NCI-H524 (cell line): ENCODE measurements at places on chromosomes 3 and 15.

- no peak for DNase-seq
These were observed 30.8 kb upstream of the RPN1 start for GRCh38 chr3:128681369-128681829.

- no peak for DNase-seq
These were observed 19.9 kb downstream of the SMAD3 start for GRCh38 chr15:67085237-67085817.

DNA sequence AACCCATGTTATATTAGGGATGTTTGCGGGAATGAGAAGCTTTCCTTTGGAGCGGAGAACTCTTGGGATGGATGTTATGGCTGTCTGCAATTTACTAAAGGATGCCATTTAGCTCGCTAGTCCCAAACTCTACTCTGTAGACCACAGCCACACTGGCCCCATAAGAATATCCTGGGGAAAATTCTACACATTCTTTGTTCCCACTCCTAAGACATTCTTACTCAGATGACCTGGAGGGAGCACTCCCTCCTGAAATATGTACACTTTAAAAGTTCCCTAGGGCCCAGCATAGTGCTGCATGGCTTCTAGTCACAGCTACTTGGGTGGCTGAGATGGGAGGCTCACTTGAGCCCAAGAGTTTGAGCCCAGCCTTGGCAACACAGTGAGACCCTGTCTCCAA lies 288.7 kb upstream of the RORA start:
- DNase-seq: no peak

GRCh38 chr15:70698426-70698825 lies 64.9 kb downstream of the UACA start:
- DNase-seq: no peak
